Renal pelvis (tissue), 12 donors: ENCODE measurements at places on chromosomes 7 and 10. TPM values are rescaled to one million over a fixed set of nuclear protein-coding genes. Genes with fewer than 3 reads are reported as not detected.

DNA sequence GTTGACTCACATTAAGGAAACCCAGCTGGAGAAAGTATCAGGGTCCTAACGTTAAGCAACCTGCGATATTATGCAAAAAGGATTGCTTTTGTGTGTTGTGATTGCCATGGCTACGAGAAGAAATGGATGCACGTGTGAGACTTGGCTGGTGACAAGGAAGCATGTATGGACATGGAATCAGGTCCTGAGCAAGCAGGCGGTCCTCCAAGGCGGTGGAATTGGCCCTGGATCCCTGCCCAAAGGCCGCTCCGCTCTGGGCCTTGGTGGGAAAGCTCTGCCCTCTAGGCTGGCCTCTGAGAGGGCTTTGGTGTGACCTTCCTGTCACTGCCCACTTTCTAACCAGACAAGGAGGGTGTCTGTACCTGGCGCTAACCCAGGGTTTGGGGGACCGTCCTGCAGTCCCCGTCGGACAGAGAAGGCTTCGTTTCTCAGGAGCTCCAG is 192.1 kb downstream of the EBF3 start:
- DNase-seq: no peak

- DNase-seq: no peak
Measured at GRCh38 chr7:143391462-143392404, 10.6 kb downstream of the ZYX start.

DNA sequence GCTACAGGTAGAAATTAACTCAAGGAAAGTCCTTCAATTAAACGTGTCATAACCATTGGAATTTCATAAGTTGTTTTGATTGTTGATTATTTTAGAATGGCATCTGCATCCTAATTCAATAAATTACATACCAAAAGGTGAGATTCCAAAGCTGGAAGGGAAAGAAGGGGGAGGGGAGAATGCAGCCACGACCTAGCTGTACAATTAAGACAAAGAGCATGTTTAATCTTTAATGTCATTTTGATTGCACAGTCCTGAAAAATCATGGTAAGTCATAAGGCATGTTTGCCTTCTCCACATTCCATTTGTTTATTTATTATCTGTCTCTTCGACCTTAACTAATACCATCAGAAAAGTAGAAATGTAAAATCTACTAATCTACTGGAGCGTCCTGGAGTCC is 358.1 kb downstream of the FRMD4A start:
- no peak for DNase-seq

DNA sequence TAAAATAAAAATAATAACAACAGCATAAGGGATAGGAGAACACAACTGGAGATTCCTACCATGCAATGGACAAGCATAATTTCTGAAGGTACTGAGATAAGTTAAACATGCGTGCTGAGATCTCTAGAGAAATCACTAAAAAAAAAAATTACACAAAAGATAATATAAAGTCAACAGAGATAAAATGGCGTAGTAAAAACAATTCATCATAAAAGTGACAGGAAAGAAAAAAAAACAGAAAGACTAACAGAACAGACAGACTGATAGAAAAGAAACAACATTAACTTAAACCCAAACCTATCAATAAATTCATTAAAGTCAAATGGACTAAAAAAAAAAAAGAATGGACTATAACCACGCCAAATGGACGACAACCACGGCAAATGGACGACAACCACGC is 56.4 kb downstream of the NCAPG2 start:
- no peak for DNase-seq

DNA sequence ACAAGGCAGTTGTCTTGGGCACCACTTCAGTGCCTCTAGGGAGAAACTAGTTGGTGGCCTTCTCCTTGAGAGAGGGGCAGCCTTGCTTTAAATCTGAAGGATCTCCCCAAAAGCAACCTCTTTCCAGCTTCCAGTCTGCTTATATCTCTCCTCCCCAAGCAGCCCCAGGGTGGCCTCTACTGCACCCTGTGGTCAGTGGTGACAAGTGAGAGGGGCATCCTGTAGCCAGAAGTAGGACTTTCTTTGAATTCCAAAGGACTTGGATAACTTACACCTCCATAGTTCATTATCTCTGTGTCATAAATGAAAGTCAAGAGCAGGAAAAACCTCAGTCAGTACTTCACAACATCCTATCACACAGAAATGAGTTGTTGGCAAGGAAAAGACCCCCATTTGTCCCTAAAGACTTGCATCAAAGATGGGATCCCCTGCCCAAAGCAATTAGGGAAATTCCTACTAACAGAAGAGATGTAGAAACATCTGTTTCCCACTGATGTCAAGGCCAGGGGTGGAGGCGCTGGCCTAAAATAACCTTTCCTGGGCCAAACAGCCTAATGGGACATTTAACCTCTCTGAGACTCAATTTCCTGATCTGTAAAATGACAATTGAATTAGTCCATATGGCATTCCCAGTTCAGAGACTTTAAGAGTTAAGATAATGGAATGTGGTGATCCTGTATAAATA is 44.0 kb upstream of the ANKRD1 start:
- DNase-seq: peak; percentile 40

- no peak for DNase-seq
Measured at GRCh38 chr10:103843854-103844570, 11.4 kb downstream of the SH3PXD2A start.

GRCh38 chr7:120241973-120242372 is 31.0 kb upstream of the KCND2 start:
- DNase-seq: no peak

- DNase-seq: no peak
Measured at GRCh38 chr10:70352401-70353097, 29.9 kb downstream of the LRRC20 start.

DNA sequence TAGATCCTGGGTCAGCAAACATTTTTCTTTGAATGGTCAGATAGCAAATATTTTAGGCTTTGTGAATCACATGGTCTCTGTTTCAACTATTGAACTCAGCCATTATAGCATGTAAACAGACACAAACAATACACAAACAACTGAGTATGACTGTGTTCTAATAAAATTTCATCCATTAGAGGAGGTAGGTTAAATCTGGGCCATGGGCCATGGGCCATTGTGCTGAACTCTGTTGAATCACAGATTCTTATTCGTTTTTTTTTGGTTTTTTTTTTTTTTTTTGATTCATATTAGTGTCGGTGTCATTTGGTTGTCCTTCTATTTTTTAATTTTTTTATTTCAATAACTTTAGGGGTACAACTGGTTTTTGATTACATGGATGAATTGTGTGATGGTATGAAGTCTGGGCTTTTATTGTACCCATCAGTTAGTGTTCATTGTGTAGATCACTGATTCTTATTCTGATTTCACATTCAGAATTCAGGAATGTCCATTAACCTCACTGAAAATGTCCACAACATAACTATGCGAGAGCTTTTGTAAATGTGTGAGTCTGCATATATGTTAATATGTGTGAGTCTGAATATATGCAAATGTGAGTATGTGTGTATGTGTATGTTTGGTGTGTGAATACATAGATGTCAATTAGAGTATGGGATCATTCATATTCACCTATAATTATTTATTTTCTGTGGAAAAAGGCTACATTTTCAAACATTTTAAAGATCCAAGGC is 443.7 kb upstream of the GRM3 start:
- DNase-seq: no peak

- DNase-seq: peak; percentile 36
Measured at GRCh38 chr10:11793762-11794479, 29.2 kb upstream of the PROSER2 start.

DNA sequence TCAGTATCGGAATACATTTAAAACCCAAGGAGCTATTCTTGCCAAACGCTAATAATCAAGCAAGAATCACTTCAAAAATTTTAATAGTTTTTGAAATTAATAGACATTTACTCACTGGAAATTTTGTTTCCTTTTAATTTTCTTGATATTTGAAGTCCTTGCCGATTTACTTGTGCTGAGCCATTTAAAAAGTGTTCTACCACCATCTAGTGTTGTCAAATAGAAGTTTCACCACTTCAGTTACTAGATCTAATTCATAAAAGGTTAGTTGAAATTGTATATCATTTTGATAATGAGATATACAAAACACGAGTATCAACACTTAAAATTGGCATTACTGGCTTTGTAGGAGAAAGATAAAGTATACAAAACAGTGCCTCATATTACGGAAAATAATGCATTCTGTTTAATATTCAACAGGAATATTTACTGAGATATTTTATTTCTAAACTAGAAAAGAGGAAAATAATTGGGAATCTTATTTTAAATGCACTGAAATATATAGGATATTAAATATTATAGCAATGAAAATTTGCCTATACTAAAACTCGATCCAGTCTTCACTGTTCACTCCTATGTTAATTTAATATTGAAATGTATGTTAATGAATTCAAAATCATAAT is 664.8 kb upstream of the SEMA3D start:
- DNase-seq: peak; percentile 26

- no peak for DNase-seq
Measured at GRCh38 chr7:100515072-100515532, 23.9 kb upstream of the AGFG2 start.

- no peak for DNase-seq
Measured at GRCh38 chr7:125644109-125644508, 714.5 kb upstream of the POT1 start.

GRCh38 chr7:30660331-30661255 is 21.7 kb downstream of the CRHR2 start:
- no peak for DNase-seq

DNA sequence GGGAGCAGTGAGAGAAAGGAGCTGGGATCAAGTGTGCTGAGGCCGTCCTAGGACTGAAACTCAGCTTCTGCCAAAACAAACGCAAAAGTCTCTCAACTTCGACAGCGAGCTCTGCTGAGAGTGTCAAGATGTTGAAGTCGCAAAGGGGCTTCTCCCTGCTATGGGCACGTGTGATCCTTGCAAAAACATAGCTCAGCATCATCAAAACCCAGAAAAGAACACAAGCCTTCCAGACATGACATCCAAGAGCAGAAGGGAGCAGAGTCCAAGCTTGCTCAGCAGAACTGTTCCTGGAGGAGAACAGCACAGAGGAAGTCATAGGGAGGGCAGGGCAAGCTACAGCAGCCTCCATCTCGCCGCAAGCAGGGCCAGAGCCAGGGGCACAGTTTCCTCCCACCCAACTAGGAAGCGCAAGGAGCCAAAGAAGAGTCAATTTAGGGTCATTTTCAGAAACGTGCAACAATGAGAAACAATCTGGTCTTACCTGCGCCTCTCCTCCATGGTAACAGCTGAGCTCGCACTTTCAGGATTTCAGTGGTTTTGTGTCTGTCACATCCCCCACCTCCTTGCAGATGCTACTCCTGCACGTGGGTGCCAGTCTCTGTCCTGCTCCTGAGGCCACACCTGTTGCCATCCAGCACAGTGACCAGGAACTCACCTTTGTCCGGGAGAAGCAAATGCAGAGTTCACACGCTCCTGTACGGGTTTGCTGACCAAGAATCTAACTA is 113.9 kb downstream of the DIP2C start:
- DNase-seq: no peak

GRCh38 chr7:12323415-12323814 is 80.2 kb downstream of the VWDE start:
- DNase-seq: no peak

DNA sequence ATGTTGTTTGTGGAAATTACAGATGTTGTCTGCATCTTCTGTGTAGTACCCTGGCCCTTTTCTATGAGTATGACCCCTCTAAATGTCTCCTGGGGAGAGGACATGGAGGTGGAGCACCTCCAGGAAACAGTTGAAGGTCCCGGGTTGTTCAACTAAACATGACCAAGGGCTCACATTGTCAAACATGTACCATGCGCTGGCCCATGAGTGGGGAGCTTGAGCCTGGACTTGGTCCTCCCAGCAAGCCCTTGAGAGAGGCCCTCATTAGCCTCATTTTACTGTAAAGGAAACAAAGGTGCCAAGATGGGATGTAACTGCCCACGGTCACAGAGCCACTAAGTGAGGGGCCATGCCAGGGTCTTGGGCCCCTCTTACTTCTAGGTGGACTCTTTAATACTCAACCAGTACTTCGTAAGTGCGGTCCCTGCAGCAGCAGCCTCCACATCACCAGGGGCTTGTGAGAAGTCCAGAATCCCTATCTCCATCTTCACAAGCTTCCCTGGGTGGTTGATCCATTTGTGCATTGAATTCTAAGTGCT is 31.2 kb downstream of the C10orf71 start:
- DNase-seq: no peak

GRCh38 chr7:84450772-84451171 is 256.2 kb upstream of the SEMA3A start:
- DNase-seq: no peak

DNA sequence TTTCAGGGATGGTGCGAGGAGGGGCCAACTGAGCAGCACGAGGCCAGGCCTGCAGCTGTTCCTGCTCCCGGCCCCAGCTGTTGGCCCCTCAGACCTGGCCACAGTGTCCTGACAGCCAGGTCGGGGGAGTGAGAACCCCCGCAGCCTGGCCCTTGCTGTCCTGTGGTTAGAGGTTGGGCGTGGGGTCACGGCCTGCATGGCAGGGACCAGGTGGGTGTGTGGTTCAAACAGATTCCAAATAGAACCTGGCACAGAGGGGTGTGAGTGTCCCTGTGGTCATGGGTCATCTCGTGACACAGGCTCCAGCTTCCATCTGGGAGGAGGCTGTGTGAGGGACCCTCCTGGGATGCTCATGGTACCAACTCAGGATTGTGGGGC is 10.3 kb downstream of the NPTX2 start:
- DNase-seq: no peak

- DNase-seq: no peak
Measured at GRCh38 chr7:142581341-142581740, 167.9 kb upstream of the PRSS1 start.

- no peak for DNase-seq
Measured at GRCh38 chr7:44636926-44637325, 30.5 kb downstream of the OGDH start.

- no peak for DNase-seq
Measured at GRCh38 chr10:78337646-78338391, 304.2 kb downstream of the RPS24 start.

GRCh38 chr7:87912121-87912520 is 21.9 kb upstream of the ADAM22 start:
- no peak for DNase-seq

DNA sequence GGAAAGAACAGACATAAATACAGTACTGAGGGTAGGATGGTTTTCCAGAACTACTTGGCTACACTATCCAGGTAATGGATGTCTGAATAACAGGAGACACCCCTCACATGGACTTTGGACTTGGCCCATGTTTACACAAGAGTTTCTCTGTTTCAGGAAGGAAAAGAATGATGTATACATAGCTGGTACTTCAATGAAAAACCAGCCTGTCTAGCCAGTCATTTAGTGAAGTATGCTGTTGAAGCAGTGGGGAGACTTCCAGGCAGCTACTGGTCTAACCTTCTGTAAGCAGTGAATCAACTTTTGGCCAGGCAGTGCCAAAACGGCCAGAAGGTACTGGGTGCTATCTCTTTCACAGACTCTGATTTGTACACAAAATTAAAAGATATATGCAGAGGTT is 135.0 kb downstream of the MBL2 start:
- DNase-seq: no peak

Gene BTBD16
- polyA plus RNA-seq: 0.96 TPM

Gene LEP
- polyA plus RNA-seq: 0.96 TPM

Gene CLDN4
- polyA plus RNA-seq: 91.5 TPM

Gene FOXI2
- polyA plus RNA-seq: 2.0 TPM

Gene VSTM4
- 12.6 TPM for polyA plus RNA-seq

Gene SFTPA1
- polyA plus RNA-seq: not detected
